Activated naive CD4-positive, alpha-beta T cell (primary cell): ENCODE measurements at places on chromosomes 2 and 18.

GRCh38 chr2:156739301-156739700 lies 303.1 kb downstream of the GPD2 start:
- DNase-seq = no peak

GRCh38 chr2:55162284-55163006 lies 69.6 kb downstream of the CLHC1 start:
- DNase-seq = no peak

GRCh38 chr2:237496428-237496827 lies 9.4 kb downstream of the MLPH start:
- DNase-seq = no peak

GRCh38 chr2:197209742-197210408 lies 100.7 kb downstream of the ANKRD44 start:
- no peak for DNase-seq

GRCh38 chr18:24078391-24078790 lies 60.5 kb upstream of the CABYR start:
- DNase-seq = no peak

DNA sequence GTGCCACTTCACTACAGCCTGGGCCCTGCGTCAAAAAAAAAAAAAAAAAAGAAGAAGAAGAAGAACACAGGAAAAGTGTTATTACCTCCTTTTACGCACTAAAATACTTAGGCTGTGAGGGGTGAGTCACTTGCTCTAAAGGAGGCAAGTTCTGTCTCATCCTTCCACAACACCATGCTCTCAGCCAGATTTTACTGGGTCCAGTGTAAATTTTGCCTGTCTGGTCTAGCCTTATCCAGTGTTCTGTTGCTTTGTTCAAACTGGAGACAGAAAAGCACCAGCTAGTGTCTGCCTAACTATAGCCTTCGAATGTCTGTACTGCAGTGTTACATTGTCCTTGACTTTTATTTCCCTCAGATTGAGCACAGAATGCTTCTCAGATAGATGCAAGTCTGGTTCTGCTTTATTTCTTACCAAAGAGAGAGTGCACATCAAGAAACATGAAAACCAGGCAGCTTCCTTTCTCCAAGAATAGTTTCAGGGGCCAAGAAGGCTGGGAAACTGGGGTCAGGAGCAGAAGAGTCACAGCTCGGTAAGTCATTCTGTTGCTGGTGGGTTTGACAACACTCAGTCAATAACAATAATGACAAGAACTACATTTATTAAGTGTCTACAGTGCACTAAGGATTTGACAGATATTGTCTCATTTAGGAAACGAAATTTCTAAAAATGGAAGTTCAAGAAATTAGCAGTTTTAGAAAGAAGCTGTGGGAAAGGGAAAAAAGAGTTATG lies 3.1 kb upstream of the MSGN1 start:
- no peak for DNase-seq

DNA sequence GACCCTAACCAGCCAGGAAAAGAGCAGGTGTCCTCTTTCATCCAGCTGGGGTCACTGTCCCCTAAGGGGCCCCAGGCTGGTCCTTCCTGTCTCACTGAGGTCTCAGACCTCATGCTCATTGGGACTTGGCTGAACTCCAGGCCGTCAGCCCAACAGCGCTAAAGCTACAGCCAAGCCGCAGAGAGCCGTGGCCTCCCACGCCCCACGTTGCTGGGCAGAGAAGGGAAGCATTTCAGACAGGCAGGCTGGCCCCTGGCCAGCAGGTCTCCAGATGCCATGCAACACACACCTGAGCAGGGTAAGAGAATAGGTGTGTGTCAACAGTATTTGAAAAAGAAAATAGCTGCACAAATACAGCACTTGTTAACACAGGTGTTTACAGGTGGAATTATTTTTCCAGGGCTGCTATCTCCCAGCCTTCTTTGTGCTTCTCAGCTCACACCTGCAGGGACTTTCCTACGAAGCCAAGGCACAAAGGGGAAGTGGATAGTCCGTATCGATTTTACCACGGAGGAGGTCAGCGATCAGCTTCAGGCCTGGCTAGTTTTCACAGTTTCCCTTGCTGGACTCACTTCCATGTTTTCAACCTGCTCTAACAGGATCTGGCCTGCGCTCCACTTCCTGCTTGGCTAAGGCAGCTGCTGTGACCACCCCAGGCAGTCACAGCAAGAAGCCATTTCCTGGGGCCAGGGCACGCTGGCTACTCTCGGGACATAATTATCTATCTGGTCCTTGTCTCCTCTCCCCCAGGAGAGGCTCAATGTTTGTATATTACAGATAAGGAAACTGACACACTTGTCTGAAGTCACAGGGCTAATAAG lies 156.1 kb upstream of the ID2 start:
- DNase-seq = no peak

DNA sequence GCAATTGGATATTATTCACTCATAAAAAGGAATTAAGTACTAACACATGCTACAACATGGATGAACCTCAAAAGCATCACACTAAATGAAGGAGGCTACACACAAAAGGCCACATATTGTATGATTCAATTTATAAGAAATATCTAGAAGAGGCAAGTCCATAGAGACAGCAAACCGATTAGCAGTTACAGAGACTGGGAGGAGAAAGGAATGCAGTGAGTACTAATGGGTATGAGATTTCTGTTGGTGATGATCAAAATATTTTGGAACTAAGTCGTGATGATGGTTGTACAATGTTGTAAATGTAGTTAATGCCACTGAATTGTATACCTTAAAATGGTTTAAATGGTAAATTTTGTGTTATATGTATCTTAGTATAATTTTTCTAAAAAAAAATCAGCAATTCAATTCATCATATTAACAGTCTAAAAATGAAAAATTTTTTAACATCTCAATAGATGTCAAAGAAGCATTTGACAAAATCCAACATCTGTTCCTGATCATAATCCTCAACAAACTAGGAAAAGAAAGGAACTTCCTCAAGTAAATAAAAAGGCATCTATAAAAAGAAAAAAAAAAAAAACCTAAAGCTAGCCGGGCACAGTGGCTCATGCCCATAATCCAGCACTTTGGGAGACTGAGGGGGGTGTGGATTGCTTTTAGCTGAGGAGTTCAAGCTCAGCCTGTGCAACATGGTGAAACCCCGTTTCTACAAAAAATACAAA lies 98.1 kb downstream of the TGIF1 start:
- no peak for DNase-seq

GRCh38 chr2:50263728-50264127 lies 768.2 kb downstream of the NRXN1 start:
- DNase-seq = no peak

DNA sequence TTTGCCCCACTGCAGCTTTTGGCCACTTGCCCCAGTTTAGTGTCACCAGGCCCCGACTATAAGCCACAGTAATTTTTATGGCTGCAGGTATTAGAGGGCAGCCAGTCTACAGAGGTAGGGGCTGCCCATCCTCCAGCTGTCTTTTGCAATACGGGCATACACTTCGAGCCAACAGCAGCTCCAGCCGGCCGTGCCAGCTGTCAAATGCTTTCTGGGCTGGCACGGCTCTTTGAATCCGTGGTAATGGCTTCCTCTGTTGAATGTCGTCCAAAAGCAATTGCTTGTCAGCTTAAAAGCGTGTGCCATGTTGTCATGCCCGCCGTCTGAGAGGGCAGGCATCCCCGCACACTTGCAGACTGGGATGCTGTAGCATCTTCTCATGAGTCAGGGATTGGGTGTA lies 41.3 kb downstream of the BCL2L11 start:
- no peak for DNase-seq

GRCh38 chr2:167187978-167188967 lies 300.0 kb downstream of the XIRP2 start:
- no peak for DNase-seq

GRCh38 chr2:44168681-44169154 lies at the start of gene PPM1B:
PPM1B (plus strand) TSS chr2:44168875; CDS start chr2:44201200, 32,325 bp downstream.
- DNase-seq = peak; percentile 99

- DNase-seq = no peak
Observed at GRCh38 chr18:7190547-7191156, 40.2 kb upstream of the LRRC30 start.

DNA sequence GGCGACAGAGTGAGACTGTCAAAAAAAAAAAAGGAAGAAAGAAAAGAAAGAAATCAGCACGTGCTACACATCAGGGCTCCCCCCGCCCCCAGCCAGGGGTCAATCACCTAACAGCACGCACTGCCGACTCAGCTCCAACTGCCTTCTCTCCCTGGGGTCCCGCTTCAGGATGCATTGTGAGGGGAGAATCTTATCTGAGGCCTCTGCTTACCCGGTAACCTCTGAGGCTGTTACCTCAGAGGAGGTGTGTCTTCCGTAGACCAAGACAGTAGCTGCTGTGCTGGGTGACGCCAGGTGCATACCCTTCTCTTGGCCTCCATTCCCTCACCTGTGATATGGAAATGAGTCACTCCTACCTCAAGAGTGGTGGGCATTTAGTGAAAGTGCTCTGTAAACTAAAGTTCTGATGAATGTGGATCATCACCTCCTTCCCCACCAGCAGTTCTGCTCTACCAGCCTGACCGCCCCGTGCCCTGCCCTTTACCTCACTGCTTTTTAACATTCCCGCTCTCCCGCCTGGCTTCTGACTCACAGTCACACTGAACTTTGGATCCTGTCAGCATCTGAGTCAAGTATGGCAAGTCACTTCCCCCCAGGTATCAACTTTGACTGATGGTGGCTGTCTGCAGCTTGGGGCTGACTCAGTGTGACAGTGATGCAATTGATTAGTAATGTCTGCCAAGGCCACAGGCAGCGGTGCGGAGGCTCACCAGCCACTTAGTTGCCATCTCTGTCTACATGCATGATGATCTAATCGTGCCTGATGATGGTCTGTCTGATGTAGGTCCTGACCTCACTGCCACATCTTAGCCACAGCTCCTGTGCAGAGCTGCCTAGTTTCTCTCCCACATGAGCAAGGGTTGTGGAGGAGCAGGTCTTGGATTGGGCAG lies 20.1 kb downstream of the ARID5A start:
- no peak for DNase-seq

DNA sequence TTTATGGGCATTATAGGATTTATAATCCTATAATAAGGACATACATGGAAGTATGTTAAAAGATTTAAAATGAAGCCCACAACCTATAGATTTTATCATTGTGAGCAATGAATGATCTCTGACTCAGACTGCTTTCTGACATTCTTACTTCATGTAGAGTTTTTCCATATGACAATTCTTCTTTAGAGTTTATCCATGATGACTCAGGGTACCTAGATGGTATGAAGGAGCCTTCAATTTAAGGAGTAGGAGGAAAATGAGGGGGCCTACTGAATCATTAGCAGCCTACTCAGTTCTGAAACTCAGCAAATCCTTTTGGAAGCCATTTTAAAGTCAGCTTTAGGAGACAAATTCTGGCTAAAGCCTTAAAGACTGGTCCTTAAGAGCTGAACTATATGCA lies 10.4 kb downstream of the PELI1 start:
- no peak for DNase-seq

GRCh38 chr18:61549416-61549815 lies 216.2 kb downstream of the CDH20 start:
- DNase-seq = no peak

GRCh38 chr2:219289195-219289536 lies 10.0 kb downstream of the DNAJB2 start:
- DNase-seq = no peak

GRCh38 chr2:48085888-48086287 lies 179.6 kb upstream of the FBXO11 start:
- DNase-seq = no peak

GRCh38 chr18:28161608-28162599 lies 15.0 kb downstream of the CDH2 start:
- no peak for DNase-seq

- DNase-seq = no peak
Observed at GRCh38 chr2:206805887-206806607, 40.6 kb downstream of the FASTKD2 start.

- no peak for DNase-seq
Observed at GRCh38 chr18:12944709-12945108, 3.1 kb upstream of the SEH1L start.

GRCh38 chr2:150182566-150183235 lies 304.8 kb downstream of the RND3 start:
- DNase-seq = no peak

GRCh38 chr18:39647627-39648534 lies 2082.3 kb upstream of the CELF4 start:
- no peak for DNase-seq

- no peak for DNase-seq
Observed at GRCh38 chr18:53070788-53071187, 730.8 kb downstream of the DCC start.

DNA sequence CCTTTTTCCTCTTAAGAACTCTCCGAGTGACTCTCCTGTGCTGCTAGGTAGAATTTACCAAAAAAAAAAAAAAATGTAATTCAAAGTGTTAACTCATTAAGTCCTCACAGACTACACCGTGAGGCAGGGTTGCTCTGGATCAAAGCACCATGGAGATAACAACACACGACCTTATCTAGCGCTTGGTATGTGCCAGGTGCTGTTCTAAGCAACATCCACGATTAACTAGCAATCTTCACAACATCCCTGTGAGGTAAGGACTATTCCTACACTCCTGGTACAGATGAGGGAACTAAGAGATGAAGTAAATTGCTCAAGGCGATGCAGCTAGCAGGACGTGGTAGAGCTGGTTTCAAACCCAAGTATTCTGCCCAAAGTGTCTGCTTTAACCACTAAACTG lies 1.8 kb downstream of the MOGAT1 start:
- no peak for DNase-seq

- no peak for DNase-seq
Observed at GRCh38 chr2:120161190-120161589, 62.0 kb downstream of the TMEM185B start.

- DNase-seq = no peak
Observed at GRCh38 chr2:176166272-176166671, 9.2 kb downstream of the HOXD3 start.

DNA sequence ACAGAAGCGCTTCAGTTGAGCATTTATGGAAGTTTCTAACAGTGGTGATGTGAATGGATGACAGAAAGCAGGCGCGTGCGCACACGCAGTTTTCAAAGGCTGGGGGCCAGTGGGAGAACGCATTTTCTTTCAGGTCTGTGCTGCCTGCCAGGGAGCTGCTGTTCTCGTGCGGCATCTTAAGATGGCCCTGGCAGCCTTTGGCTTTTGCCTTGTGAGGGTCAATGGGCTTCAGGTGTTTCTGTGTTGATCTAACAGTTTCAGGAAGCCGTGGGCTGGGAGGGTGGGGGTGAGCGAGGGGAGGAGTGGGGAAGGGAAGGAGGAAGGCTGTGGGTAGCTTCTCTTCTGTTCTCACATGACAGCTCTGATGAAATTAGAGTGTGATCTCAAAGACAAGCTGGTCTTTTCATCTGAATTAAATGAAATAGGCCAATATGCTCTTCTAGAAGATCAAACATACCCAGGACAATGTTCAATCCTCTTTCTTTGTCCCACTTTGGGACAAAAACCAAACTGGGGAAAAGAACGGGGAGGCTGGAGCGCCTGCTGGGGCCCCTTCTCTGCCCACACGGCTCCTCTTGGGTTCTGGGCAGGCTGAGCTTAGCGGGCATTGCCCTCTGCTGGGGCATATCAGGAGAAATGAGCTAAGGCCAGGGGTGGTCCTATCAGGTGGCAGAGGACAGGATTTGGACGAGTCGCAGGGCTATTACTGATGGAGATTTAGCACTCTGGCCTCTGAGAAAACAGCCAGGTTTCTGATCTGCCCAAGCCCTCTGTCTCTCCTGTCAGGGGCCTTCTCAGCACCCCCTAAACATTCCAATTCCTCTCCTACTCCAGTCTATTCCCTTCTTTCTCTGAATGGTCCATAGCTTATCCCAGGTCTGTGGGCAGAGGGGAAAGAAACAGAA lies 126.2 kb upstream of the LGALSL start:
- peak; percentile 31 for DNase-seq

GRCh38 chr2:234954551-234954992 lies 2.8 kb downstream of the SH3BP4 start:
- no peak for DNase-seq

- no peak for DNase-seq
Observed at GRCh38 chr2:224976629-224977525, 65.4 kb downstream of the DOCK10 start.

GRCh38 chr18:23756590-23757436 lies 67.6 kb downstream of the LAMA3 start:
- no peak for DNase-seq
